ENCODE measurements at places on chromosomes 5 and 9.

GRCh38 chr5:179819296-179820126 is 1.2 kb upstream of the SQSTM1 start:
- no peak for DNase-seq

GRCh38 chr9:134317400-134317789 is 8.9 kb upstream of the RXRA start:
- no peak for DNase-seq

DNA sequence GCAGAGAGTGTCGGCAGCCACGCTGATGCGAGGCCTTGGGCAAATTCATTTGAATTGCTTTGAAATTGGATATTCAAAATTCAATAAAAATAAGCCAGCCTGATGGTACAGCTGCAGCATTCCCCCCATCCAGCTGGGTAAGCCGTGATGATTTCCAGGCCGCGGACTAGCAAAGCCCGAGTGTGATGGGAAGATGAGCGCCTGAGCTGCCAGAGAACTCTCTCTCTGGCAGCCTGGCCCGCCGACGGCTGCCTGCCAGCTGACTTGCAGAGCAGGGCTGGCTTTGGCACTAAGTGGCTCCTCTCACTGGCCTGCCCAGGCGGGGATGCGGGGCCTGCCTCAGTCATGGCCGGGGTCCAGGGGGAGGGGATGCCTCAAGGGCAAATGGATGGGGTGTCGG is 268.3 kb upstream of the WWC1 start:
- DNase-seq, result no peak

GRCh38 chr9:90013778-90014177 is 409.0 kb downstream of the GADD45G start:
- no peak for DNase-seq

DNA sequence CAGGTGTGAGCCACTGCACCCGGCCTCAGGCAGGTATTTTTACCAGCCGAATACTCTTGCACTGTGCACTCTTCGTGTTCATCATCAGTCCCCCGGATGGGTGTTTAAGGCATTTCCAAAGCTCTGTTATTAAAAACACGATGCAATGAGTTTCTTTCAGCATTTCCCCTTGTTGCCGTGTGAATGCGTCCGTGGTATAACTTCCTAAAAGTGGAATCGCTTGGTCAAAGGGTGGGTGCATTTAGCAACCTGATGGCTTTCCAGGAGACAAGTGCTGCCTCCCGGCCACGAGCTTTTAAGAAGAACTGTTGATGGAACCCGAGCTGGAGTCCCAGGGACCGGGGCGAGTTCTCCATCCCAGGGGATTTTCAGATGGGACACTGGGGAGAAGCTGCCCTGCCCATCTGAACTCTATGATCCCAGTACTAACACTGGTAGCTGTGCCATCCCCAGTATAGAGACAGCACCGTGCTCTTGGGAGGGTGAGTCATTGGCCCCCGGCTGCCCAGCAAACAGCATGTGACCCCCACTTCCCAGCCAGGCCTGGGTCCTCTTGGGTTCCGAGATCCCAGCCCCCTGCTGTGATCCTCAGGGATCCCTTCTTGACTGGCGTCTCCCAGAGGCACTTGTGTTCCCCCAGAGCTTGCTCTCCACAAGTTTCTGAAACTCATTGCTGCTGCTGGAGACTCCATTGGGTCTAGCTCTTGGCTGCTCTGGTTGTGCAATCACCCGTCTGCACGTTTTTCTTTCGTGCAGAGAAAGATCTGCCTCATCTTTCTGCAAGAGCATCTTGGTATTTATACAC is 169.5 kb upstream of the IER5L start:
- DNase-seq, result no peak

DNA sequence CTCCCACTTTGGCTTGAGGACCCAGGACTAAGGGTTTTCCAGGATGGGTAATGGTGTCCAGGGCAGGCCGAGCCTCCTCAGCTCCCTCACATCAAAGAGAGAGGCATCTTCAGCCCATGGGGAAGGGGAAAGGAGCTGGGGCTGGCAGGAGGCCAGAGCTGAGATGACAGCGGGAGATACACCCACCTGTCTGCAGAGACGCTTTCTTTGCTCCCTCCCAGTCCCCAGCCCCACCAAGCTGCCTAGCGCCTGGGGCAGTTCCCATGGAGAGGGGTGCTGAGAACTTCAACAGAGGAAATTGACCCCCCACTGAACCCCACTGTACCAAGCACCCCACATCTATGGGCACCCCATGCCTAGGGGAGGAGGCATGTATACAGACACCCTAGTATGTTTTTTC is 10.6 kb downstream of the PCDH1 start:
- DNase-seq, result no peak

GRCh38 chr5:149406203-149406978 is 27.3 kb upstream of the IL17B start:
- DNase-seq, result no peak

DNA sequence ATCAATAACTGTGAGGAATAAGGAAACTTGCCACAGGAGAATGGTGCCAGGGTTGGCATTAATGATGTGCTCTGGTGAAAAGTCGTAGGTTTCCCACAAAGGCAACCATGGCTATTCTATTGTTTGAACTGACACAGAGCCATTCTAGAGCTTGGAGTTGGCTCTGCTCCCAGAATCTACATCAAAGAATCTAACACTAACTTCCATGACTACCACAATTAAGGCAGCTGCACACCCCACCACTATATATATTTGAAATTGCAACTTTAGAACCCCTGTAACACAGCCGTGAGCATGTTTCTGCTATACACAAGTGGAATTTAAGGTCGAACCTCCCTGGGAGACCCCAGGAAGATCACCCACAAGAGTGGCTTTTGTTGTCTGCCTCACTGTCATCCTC is 89.7 kb upstream of the CCDC152 start:
- no peak for DNase-seq

GRCh38 chr9:91503673-91504081 is 80.0 kb upstream of the NFIL3 start:
- no peak for DNase-seq
